ENCODE measurements at places on chromosomes 3 and 15. TPM values are rescaled to one million over a fixed set of nuclear protein-coding genes. Genes with fewer than 3 reads are reported as not detected.
A peak's percentile ranks its signal among the peaks of the same experiment; 100 is the strongest.

NIPA2 gene
- total RNA-seq: 52.6 TPM

DNA sequence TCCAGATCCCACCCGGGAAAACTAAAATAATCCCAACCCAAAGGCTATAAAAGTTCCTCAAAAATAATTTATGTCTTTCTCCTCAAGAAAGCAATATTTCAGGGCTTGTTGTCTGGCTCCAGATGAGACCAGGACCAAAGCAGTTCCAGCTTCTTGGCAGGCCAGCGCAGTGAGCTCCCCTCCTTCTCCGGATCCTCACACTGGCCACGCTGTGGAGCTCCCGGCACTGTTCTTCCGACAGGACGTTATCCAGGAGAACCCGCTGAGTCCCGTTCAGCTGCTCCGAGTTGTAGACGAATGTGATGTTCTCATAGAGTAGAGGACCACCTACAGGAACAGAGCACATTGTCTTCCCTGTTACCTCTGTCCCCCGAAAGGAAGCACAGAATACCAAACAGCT is 146.3 kb downstream of the P3H2 start:
- DNase-seq: no peak

DNA sequence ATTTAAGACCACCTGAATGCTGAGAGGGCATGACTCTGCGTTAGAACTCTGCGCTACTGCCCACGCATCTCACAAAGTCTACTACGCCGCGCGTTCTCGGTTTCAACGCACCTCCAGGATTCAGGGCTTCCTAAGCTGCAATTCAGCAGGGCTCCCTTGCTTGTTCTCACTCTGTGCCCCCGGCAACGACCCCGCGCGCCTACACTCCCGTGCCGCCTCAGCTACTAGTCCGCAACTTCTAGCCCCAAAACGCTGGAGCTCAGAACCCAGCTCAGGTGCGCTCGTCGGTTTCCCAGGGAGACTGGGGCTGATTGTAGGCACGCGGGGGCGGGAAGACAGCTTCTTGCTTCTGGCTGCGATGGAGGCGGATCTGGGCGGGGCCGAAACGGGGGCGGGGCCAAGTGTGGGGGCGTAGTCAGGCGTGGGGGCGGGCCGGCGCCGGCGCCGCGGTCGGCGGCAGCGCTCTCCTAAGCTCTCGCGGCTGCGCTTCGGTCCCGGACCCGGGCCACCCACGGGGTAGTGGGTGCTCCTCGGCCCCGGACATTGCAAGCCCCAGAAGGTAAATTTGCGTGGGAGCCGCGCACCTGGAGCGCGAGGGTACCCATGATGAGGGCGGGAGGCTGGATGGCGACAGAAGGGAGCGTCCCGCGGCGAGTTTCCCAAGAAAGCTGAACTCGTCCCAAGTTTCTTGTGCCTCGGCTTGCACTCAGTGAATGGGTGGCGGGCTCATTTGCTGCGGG is at the start of gene ARHGEF26:
TSS of gene ARHGEF26 (plus strand) at position 430 of the 740 bp plus-strand sequence. CDS start 603 bp downstream, outside the sequence.
- peak; percentile 90 for DNase-seq

GRCh38 chr15:83215306-83215705 is 7.7 kb upstream of the HDGFL3 start:
- DNase-seq: no peak

DNA sequence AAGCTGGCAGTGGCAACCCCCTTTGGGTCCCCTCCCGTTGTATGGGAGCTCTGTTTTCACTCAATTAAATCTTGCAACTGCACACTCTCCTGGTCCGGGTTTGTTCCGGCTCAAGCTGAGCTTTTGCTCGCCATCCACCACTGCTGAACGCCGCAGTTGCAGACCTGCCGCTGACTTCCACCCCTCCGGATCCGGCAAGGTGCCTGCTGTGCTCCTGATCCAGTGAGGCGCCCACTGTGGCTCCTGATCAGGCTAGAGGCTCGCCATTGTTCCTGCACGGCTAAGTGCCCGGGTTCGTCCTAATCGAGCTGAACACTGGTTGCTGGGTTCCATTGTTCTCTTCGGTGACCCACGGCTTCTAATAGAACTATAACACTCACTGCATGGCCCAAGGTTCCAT is 22.8 kb downstream of the CHST2 start:
- DNase-seq: no peak

LRRN1 gene
- total RNA-seq: 33.0 TPM

DNA sequence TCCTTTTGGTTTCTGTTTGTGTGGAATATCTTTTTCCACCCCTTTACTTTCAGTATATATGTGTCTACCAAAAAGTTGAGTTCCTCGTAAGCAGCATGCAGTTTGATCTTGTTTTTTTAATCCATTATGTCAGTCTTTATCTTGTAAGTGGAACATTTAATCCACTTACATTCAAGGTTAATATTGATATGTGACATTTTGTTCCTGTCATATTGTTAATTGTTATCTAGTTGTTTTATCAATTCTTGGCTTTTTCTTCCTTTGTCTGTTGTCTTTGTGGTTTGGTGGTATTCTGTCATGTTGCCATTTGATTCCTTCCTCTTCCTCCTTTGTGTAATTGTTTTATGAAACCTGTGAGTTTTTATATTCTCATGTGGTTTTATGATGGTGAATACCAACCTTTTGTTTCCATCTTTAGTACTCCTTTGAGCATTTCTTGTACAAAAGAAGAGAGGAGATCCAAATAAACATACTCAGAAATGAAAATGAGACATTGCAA is 43.4 kb upstream of the XCR1 start:
- DNase-seq: no peak

- no peak for DNase-seq
These were observed 693.0 kb upstream of the CADM2 start for GRCh38 chr3:84265768-84266167.

CSPG5 gene
- total RNA-seq: 0.58 TPM

DNA sequence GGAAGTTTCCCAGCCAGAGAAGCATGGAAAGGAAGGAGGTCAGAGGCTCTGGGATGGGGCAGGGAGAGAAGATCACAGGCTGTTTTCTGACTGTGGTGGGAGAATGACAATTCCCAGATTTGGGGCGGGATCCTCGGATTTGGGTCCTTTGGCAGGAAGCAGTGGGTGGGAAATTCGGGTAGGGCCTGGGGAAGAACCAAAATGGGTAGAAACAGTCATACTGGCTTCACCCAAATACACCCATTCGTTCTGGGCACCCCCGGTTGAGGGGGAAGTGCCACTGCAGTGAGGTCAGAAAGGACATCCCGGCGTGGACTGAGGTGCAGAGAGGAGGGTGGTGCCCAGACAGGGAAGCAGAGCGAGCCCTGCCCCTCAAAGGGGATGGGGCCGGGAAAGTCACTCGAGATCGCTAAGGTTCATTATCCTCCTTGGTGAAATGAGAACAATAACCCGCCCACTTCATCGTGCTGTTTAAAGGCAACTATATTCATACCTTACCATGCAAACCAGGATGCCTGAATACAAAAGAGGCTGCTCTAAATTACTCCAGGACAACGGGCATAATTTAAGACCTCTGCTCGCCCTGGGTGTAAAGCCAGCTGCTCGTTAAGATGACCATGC is 28.8 kb downstream of the TNK2 start:
- DNase-seq: no peak
